ENCODE measurements at places on chromosomes 13 and 19.

DNA sequence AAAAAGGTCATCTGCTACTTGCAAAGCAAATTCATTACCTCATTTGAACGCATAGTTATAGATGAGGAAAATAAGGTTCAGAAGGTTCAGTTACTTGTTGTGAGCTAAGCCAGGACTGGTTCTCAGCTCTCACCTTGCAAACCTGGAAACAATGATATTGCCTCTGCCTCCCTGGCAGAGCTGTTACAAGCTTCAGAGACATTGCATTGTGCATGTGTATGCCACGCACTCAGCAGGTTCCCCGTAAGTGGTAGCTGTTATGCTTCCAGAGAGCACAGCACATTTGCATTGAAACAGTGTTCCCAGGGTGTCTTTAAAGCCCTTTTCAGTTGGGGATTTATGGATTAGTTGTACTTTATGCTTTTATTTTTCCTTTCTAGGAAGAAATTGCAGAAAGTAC lies 80.6 kb downstream of the DGKH start:
- no peak for DNase-seq

GRCh38 chr19:5700455-5701092 lies 10.5 kb downstream of the RPL36 start:
- DNase-seq = no peak

DNA sequence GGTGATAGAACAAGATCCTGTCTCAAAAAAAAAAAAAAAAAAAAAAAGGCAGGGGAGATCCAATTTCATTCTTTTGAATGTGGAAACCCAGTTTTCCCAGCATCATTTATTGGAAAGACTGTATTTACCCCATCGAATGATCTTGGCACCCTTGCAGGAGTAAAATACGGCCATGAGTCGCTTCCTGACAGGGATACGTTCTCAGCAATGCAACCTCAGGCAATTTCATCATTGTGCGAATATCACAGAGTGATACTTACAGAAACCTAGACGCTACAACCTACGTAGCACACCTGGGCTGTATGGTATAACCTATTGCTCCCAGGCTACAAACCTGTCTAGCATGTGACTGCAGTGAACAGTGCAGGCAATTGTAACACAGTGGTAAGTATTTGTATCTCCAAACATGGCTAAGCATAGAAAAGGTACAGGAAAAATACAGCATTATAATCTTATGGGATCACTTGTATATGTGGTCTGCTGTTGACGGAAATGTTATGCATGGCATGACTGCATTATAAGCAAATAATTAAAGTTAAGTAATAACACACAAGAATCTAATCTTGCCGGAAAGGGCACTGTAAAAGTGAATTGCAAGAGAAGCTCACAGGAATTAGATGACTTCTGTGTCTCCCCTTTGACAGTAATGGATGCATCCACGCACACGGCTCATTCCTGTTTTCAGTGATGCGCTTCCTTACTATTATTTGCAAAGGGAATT lies 24.1 kb downstream of the RFX2 start:
- DNase-seq = no peak

- DNase-seq = no peak
These were observed 240.3 kb downstream of the DCT start for GRCh38 chr13:94239135-94239534.

DNA sequence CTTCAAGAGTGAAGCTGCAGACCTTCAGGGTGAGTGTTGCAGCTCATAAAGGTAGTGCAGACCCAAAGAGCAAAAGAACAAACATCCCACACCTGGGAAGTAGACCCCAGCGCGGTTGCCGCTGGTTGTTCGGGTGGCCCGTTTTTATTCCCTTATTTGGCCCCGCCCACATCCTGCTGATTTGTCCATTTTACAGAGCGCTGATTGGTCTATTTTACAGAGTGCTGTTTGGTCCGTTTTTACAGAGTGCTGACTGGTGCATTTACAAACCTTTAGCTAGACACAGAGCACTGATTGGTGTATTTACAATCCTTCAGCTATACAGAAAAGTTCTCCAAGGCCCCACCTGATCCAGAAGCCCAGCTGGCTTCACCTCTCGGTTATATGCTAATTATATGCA lies 1.0 kb downstream of the SCGB2B2 start:
- DNase-seq = no peak

All from forelimb muscle (tissue), 1 donor.